Right lung (tissue), 10 donors: ENCODE measurements at places on chromosomes 1 and 21.

DNA sequence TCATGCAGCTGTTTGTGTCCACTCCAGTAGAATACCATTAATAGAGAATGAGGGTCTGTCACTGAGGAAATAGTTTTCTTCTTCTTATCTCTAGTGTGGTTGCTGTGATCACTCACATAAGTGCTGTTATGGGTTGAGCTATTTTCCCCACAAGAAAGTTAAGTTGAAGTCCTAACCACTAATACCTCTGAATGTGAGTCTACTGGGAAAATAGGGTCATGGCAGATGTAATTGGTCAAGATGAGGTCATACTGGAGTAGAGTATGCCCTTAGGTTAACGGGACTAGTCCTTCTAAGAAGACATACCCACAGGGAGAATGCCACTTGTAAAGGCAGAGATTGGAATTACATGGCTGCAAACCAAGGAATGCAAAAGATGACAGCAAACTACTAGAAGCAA lies 70.5 kb upstream of the COL24A1 start:
- DNase-seq, result no peak

- no peak for DNase-seq
Measured at GRCh38 chr21:32735524-32735923, 7.7 kb upstream of the SYNJ1 start.

DNA sequence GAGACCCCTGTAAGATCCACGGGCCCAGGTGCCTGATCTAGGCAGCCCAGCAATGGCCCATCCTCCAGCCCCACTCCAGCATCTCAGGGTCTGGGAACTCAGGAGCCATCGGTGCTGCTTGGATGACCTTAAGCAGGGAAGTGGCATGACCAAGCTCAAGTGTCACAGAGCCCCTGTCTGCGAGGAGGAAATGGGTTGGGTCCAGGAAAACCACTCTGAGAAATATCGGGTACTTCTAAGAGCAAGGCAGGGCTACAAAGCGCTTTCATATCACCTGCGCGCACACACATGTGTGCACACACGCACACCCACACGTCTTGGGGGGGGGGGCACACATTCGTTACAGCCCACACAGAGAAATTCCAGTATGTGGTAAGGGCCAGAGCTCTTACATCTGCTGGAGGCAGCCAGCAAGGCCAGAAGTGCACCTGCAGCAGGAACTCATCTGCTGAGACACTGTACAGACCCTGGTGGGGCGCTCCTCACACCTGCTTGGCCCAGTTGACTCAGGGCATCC lies 32.6 kb upstream of the SPOCD1 start:
- DNase-seq, result no peak

- no peak for DNase-seq
Measured at GRCh38 chr1:2169200-2169836, 25.3 kb downstream of the FAAP20 start.

GRCh38 chr21:44304011-44304616 lies 4.3 kb downstream of the PFKL start:
- no peak for DNase-seq

GRCh38 chr1:112516141-112516540 lies 7.4 kb downstream of the WNT2B start:
- no peak for DNase-seq

GRCh38 chr21:15761507-15762100 lies 31.8 kb downstream of the USP25 start:
- no peak for DNase-seq

- no peak for DNase-seq
Measured at GRCh38 chr1:997713-997992, 2.2 kb downstream of the HES4 start.

- DNase-seq, result peak; percentile 56
Measured at GRCh38 chr1:46301808-46302640, 1.4 kb downstream of the LRRC41 start.
